ENCODE measurements at places on chromosomes 12 and 14.

- no peak for DNase-seq
These were observed 79.0 kb downstream of the PRIMA1 start for GRCh38 chr14:93709249-93709648.

DNA sequence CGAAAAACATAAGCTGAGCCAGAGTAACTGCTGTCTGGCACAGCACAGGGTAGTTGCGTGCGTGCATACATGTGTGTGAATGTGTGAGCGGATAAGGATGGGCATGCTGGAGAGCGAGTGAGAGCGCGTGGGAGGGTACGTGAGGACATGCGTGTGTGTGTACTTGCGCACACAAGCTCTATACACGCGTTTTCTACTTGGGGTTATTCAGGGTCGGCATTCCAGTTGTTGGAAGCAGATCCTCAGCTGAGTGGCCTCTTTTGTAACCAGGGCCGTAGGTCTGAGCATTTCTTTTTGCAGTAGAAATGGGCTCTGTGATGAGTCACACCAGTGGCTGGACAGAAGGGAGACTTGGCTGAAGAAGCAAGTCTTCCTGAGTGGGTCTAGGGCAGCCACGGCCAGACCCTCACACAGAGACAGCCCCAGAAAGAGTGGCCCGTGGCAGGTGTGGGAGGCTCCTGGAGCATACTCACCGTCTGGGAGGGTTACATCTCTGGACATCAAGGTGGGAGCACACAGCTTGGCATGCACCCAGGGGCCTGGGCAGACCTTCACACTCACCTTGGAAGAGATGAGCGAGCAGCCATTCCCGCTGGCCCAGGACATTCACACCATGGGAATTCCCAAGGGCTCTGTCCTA is 78.0 kb downstream of the LRRC74A start:
- DNase-seq, result no peak

- DNase-seq, result no peak
These were observed 19.2 kb downstream of the INTS13 start for GRCh38 chr12:26918321-26919215.

GRCh38 chr14:22837750-22838538 is 1.6 kb downstream of the MMP14 start:
- no peak for DNase-seq

DNA sequence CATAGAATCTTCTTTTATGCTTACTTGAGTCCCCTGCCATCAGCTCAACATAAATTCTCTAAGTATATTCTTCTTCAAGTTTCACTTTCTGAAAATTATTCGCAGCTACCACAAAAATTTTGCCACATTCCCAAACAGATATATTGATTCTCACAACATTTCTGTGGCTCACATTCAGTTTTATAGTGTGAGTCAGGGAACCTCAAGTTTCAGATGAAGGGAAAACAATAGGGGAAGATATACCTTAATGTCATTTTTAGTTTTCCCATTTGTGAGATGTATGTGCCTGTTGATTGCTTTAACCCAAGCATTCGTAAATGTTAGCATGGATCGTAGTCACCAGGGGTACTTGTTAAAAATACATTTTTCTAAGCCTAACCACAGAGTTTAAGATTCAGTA is 465.8 kb downstream of the CCER1 start:
- no peak for DNase-seq

GRCh38 chr14:97873291-97873690 is 1076.1 kb downstream of the VRK1 start:
- DNase-seq, result no peak

GRCh38 chr12:70626180-70626579 is 11.0 kb downstream of the PTPRB start:
- no peak for DNase-seq

DNA sequence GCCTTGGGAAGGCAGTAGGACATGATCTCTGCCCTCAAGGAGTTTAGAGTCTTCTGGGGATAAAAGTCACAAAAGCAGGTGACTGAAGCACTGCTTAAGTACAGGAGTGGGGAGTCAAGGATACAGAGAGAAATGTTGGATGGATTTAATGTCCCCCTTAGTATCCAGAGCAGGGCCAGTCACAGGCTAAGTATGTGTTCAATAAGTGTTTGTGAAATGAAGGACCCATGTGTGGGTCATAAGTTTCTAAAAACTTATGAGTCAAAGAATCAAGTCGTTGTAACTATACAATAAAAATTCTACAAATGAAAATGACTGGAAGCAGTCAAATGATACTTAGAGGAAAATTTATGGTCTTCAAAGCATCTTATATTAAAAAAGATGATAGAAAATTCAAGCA is 25.1 kb downstream of the KRT80 start:
- DNase-seq, result no peak

DNA sequence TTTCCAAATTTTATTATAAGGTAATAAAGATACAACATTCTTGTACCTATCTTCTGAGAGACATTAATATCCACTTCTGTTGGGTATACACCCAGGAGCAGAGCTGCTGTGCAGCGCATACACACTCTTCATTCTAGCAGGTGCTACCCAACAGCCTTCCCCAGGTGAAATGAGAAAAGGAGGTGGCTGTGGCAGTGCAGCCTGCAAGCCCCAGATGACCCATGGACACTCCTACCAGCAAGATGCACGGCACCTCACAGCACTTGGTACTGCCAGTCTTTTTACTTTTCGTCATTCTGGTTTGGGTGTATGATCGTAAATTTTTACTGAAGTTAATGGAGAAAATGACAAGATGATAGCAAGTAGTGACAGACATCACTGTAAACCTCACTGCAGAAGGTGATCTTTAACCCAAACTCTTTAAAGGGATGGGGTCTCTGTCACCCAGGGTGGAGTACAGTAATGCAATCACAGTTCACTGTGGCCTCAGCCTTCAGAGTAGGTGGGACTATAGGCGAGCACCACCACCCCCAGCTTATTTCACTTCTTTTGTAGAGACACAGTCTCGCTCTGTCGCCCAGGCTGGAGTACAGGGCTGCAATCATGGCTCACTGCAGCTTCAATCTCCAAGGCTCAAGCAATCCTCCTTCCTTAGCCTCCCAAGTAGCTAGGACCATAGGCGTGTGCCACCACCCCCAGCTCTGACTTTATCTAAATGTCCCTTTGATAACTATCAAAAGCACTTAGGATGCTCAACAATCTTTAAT is 26.5 kb downstream of the VPS37B start:
- no peak for DNase-seq

GRCh38 chr14:91523972-91524371 is 13.9 kb upstream of the PPP4R3A start:
- DNase-seq, result no peak

DNA sequence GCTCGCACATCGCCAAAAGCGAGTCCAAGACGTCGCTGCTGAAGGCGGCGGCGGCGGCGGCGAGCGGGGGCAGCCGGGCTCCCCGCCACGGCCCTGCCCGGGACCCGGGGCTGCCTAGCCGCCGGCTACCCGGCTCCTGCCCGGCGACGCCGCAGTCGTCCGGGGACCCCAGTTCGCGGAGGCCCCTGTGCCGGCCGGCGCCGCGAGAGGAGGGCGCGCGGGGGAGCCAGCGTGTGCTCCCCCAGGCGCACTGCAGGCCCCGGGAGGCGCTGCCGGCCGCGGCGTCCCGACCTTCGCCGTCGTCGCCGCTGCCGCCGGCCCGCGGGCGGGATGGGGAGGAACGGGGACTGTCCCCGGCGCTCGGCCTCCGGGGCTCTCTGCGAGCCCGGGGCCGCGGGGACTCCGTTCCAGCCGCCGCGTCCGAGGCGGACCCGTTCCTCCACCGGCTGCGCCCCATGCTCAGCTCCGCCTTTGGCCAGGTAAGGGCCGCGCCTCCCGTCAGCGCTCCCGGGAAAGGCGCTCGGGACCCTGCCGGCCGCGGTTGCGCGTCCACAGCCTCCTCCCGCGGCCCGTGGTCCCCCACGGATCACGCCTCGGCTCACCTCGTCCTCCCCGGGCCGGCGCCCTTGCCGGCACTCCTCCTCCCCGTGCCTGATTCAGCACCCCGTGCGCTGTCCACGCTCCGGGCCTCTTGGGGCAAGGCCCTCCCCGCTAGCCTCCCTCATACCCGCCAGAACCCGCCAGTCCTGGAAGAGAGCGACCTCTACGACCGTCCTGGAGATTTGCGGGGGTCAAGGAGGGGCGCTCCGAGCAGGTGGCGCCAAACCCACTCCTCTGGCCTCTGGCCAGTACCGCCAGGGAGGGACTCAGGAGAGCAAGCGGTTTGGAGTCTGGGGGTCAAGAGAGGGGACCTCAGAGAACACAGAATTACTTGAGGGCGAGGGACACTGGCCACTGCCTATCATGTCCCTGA is 721 bp downstream of the CABP1 start:
- no peak for DNase-seq

DNA sequence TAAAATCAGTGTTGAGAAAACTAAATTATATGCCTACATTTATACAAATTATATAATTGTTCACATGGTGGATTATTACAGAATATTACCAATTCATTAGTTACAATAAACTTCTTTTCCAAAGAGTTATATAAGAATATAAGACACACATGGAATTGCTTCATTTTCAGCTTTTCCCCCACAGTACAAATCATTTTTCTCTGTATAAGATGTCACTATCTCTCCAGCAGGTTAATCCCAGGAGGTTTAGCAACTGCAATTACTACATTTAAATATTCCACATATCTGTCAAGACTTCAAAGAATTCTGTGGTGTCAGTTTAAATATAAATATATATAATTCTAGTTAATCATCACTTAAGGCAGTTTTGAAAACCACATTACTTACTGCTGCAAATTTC is 59.6 kb upstream of the G2E3 start:
- DNase-seq, result no peak

DNA sequence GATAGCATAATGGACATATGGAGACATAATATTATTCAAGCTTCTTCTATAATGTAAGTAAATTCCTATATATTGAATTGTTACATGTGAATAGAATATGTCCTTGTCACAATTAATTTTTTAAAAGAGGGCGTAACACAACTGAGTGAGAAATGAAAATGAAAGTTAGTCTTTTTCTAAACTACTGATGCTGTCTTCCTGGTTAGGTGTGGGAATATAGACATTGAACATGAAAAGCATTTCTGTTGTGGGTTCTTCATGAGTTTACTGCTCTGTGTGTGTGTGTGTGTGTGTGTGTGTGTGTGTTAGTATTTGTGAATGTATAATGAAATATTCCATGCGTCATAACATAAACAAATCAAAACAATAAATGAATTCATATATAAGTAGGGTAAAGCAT is 40.5 kb upstream of the RTL1 start:
- DNase-seq, result no peak

DNA sequence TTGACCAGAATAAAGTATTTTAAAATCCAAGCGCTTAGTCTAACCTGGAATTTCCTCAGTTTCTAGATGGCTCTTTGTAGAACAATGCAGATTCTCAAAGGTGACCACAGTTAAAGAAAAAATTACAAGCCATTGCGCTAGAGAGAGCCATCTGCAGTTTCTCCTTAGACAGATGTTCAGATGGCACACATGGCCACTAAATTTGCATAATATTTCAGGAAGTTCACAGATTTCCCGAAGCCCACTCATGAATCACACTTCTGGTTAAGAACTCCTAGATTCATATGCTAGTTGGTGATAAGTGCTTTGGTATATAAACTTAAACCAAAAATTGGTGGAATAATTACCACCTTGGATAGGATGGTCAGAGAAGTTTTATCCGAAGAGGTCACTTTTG is 749 bp downstream of the AKAP3 start:
- DNase-seq, result peak; percentile 17

DNA sequence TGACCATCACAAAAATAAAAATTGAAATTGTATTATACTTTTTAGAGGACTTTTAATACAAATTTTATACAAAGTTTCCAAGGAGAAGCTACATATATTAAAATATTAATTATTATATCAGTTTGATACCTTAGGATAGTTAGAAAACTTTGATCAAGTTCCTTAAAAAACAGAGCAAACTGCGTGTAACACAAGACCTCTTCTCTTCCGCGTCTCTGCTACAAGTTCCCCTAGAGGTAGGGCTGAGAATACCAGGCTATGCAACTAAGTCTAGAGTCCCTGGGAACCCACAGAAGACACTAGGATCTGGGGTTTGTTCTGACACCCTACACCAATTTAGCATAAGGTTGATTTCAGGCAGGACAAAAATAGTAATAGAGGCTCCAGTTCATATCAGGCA is 319.0 kb downstream of the FOXG1 start:
- no peak for DNase-seq

GRCh38 chr14:100250732-100251465 is 12.0 kb downstream of the YY1 start:
- DNase-seq, result no peak

GRCh38 chr12:51887476-51888315 is at the start of gene ANKRD33:
Gene ANKRD33 (plus strand): TSS chr12:51888103. CDS start chr12:51888187, 84 bp downstream.
- DNase-seq, result no peak

- DNase-seq, result no peak
These were observed 84.6 kb downstream of the WNK1 start for GRCh38 chr12:836952-837351.

DNA sequence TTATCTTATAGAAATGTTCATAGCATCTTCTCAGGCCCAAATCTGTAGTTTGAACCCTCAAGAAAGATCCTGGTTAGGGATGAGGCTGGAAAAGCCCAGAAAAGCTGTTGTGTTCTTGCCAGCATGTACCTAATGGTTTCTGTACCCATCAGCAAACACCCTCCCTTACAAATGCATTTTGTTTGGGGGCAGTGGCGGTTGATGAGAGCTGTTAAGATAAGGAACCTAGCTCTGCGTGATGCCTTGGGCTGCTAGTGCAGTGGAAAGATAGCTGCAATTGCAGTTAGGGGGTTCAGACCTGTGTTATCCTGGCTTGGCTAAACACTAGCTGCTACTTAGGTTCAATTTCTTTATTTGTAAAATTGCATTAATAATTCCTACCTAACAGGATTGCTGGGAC is 3.6 kb downstream of the TPH2 start:
- DNase-seq, result no peak

GRCh38 chr12:101772012-101772775 is 32.9 kb upstream of the SYCP3 start:
- no peak for DNase-seq

GRCh38 chr14:58823312-58823711 is 185.6 kb downstream of the DACT1 start:
- DNase-seq, result no peak

DNA sequence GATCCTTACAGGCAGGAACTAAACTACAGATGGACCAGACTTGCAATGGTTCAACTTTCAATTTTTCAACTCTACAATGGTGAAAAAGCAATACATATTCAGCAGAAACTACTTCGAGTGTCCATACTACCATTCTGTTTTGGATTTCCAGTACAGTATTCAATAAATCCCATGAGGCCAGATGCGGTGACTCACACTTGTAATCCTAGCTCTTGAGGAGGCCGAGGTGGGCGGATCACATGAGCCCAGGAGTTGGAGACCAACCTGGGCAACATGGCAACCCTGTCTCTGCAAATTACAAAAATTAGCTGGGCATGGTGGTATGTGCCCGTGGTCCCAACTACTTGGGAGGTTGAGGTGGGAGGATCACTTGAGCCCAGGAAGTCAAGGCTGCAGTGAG is 336.1 kb downstream of the MED13L start:
- no peak for DNase-seq

DNA sequence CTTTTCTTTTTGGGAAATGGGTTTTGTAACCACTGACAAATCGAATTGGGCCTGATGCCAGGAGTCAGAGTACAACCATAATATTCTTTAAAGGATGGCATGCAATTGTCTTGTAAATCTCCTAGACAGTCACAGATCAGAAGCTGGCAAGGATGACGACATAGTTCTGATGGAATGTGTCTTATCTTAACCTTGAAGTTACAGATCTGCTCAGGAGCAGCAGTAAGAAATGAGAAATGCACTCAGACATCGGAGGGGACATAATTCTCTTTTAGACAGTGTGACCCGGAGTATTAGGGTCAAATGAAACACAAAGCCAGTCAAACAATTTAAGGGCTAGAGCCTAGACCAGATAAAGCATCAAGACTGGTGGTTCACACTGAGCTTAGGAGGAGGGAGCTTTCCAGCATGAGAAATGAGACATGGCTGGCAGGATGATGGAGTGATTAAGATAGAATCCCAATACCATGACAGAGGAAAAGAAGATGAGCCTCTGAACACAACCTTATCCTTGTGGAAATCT is 17.5 kb downstream of the CBX5 start:
- no peak for DNase-seq
